HT1080 (cell line): ENCODE measurements at places on chromosomes 4 and X. TPM values are rescaled to one million over a fixed set of nuclear protein-coding genes. Genes with fewer than 3 reads are reported as not detected.

Gene MAOB
- total RNA-seq, result not detected in 2 replicates

Gene SYN1
- not detected in 2 replicates for total RNA-seq

Gene TMEM31
- total RNA-seq, result not detected in 2 replicates

Gene EVC
- total RNA-seq, result 12.0 and 13.0 TPM in 2 replicates

Gene RGS12
- total RNA-seq, result 10.3 and 21.3 TPM in 2 replicates

Gene PROM1
- total RNA-seq, result not detected in 2 replicates

Gene FAM9C
- not detected in 2 replicates for total RNA-seq

Gene C4orf17
- total RNA-seq, result not detected in 2 replicates

Gene PAGE2
- not detected in 2 replicates for total RNA-seq

Gene SLC6A14
- not detected in 2 replicates for total RNA-seq

Gene PABPC1L2A
- not detected in 2 replicates for total RNA-seq

Gene GPR173
- 3.3 and 3.4 TPM in 2 replicates for total RNA-seq

Gene CCNQ
- total RNA-seq, result 74.4 and 82.3 TPM in 2 replicates

Gene RTL9
- 0.20 and 0.26 TPM in 2 replicates for total RNA-seq

Gene DNASE1L1
- total RNA-seq, result 52.7 and 59.7 TPM in 2 replicates

Gene MAP7D2
- total RNA-seq, result 0.07 TPM in 1 of 2 replicates, not detected in the other

Gene CTAG2
- 633 and 765 TPM in 2 replicates for total RNA-seq

Gene HELT
- not detected in 2 replicates for total RNA-seq

Gene LRAT
- total RNA-seq, result 0.32 TPM in 1 of 2 replicates, not detected in the other

Gene BANK1
- not detected in 2 replicates for total RNA-seq

Gene OFD1
- 5.6 and 5.9 TPM in 2 replicates for total RNA-seq

Gene JADE3
- 7.6 and 10.1 TPM in 2 replicates for total RNA-seq

Gene FRG1
- 41.2 and 46.0 TPM in 2 replicates for total RNA-seq

Gene MAGEA12
- total RNA-seq, result 142 and 151 TPM in 2 replicates

Gene TLR10
- total RNA-seq, result 0.03 TPM in 1 of 2 replicates, not detected in the other

Gene AR
- 3.9 and 5.9 TPM in 2 replicates for total RNA-seq

Gene POF1B
- total RNA-seq, result 0.14 TPM in 1 of 2 replicates, not detected in the other

Gene PRRG3
- 0.37 TPM in 1 of 2 replicates, not detected in the other for total RNA-seq

Gene REST
- 36.4 and 39.9 TPM in 2 replicates for total RNA-seq

Gene SPANXA1
- total RNA-seq, result 0.23 and 0.34 TPM in 2 replicates

Gene GAGE1
- 40.0 and 84.7 TPM in 2 replicates for total RNA-seq

Gene PPARGC1A
- total RNA-seq, result 1.6 and 2.1 TPM in 2 replicates

Gene ADH1B
- total RNA-seq, result not detected in 2 replicates

Gene HS6ST2
- 0.50 and 0.71 TPM in 2 replicates for total RNA-seq

Gene FOXP3
- total RNA-seq, result not detected in 2 replicates

Gene ADH1A
- total RNA-seq, result not detected in 2 replicates

Gene VCX
- 0.33 and 0.42 TPM in 2 replicates for total RNA-seq

Gene AFP
- total RNA-seq, result 1.4 and 1.8 TPM in 2 replicates

Gene PRDX4
- total RNA-seq, result 113 and 158 TPM in 2 replicates
